ENCODE measurements at places on chromosomes 3 and 15.

GRCh38 chr15:52441841-52442240, 86.8 kb downstream of the MYO5A start:
- DNase-seq: no peak

DNA sequence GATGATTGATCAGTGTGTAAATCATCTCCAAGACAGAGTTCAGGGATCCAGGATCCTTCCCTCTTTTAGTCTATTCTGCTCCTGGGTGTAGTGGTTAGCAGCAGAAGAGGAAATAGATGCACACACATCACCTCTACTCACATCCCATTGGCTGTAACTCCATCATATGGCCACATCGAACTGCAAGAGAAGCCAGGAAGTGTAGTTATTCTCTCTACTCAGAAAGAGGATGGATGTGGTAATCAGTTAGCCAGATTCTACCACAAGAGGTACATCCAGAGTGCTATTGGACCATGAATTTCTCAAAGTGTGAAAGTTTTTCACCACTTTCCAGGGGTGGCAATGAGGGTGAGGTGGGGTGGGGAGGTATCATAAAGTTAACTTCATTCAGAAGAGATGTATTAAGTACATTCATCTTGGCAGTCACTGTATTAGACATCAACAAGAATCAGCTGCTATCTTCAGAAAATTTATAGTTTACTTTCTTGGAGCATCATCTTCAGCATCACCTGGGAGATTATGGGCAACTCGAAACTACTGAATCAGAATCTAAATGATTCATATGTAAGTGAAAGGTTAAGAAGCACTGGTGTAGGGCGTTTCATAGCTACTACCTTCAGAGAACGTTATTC, 60.6 kb upstream of the GAP43 start:
- no peak for DNase-seq

- DNase-seq: peak; percentile 60
Observed at GRCh38 chr3:147616998-147617619, 207.9 kb downstream of the ZIC1 start.

GRCh38 chr3:43000387-43000786, 21.3 kb downstream of the GASK1A start:
- no peak for DNase-seq

DNA sequence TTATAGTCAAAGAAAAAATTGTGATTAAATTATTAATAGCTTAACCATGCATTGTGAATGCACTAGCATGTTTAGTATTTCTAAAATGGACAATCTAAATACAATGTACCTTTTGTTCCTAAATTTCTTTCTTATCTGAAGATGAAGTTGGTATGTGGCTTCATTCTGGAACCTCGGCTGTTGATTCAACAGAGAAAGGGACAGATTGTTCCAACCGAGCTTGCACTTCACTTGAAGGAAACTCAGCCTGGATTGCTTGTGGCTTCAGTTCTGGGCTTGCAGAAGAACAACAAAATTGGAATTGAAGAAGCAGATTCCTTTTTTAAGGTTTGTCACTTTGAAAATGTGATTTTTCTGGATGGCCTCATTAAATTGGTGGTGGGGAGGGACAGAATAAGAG, 32.6 kb downstream of the HPS3 start:
- DNase-seq: no peak

DNA sequence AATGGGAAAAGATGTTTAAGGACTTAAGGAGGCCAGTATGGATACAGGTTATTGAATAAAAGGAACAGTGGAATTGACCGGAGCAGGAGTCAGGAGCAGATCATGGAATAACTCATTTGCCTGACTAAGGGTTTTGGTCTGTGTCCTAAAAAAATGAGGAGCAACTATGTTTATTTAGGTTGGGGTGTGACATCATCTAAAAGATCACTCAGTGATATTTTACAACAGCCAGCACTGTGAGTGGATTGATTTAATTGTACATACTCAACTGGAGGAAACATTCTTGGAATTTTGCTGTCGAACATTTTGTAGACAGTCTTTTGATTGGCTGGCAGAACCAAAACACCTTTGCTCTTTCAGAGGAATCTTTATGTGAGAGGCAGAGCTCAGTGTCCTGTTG, 348.6 kb upstream of the CDIN1 start:
- DNase-seq: no peak

DNA sequence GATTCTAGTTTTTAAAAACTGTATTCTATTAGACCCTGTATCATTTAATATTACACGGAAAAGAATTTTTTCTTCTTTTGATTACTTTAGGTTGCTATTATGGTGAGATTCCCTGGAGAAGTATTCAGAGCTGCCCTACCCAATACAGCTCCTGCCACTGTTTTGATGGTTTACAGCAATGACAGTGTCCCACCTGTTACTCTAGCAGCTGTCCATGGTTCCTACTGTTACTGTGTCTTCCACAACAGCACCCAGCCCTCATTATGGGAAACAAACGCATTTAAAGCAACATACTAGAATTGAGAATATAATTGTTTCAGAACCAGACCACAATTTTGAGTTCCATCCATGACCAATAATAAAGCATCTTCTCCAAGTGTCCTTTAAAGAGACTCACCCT, 450.7 kb downstream of the SHQ1 start:
- no peak for DNase-seq

- no peak for DNase-seq
Observed at GRCh38 chr3:151841801-151842200, 27.9 kb downstream of the AADAC start.

DNA sequence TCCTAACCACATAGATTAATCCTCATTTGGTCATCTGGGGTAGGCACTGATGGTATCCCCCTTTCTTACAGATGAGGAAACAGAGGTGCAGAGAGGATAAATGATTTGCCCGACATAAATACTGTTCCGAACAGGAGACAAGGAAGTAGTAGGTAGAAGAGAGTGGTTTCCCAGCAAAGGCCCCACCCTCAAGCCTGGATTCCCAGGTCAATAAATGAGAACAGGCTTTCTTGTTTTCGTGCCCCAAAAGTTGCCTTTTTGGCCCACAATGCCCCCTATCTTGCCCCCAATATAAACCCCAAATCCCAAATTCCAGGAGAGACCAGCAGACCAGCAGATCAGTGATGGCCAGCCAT, 125.5 kb upstream of the PRR20G start:
- no peak for DNase-seq

DNA sequence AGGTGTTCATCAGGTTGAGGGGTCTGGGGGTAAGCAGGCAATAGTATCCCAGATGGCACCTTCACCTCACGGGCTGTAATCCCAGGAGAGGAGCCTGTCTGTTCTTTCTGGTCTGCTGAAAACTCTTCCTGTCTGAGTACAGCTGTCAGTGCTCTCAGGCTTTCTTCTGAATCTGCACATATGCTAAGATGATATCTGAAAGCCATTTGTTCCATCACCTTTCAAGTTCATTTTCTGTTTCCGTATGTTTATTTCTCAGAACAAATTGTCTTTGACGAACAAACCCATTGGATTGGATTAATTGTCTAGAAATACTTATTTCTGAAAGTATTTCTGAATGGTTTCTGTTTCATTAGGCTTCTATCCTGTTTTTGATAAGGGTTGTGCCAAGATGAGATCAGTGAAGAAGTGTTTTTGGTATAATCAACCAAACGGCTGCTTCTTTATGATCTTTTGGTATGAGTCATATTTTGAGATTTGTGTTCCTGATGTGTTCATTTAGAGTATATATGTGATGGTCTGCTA, 13.3 kb downstream of the ZNF592 start:
- no peak for DNase-seq

Data from hematopoietic multipotent progenitor cell treated with erythropoietin and hydrocortisone succinate and interleukin-3 and kit ligand, for 4 days (in vitro differentiated cells).